NCI-H1694 (cell line): ENCODE measurements at places on chromosomes 4 and X.

DNA sequence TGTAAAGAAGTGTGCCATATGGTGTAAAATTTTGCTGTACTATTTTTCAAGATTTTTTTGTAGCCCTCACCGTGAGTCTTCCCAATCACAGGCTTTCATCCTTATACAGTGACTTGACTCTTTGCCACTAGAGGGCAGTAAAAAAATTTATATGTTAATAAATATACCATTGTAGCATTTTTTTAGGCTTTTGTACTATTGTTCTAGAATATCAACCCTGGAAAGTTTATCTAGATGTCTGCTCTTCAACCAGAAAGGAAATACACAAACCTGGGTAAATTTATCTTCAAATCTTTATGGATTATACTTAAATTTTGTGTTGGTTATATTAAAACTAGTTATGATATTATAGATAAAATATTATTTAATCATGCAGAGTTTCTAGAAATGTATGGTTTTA is 235.3 kb downstream of the TENM3 start:
- DNase-seq: peak; percentile 74

DNA sequence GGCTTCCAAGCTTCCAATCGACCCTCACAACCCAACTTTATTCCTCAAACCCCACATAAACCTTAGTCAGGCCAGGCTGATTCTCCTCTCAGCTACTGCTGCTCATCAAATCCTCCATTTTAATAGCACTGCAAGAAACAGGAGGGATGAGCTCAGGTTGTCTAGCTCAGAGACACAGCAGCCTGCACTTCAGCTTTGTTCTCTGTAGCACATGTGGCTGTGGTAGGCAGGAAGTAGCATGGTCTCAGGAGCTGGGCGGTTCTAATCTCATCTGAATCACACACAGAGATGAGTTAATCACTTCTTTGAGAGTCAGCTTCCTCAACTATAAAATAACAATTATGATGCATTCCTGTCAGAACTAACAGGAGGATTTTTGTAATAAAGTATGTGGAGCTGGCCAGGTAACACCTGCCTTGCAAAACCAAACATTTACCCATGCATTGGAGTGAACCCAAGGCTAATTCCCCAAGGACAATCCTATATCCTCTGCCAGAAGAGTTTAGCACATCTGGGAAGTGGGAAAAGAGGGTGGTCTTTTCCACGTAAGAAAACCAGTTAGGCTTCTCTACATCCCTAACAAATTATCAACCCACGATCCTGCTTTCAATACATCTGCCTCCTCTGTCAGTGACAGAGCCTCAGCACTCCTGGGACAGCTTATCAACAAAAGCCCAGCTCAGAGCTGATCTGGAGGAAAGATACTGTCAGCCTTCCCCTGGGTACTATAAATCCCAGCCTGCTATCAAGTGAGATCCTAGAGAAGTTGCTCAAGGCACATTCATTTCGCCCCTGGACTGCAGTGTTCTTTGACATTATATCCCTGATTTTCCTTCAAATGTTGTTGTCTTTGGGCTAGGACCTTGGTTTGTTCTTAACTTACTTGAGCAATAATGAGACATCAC is 32.8 kb downstream of the ELOVL6 start:
- DNase-seq: no peak

DNA sequence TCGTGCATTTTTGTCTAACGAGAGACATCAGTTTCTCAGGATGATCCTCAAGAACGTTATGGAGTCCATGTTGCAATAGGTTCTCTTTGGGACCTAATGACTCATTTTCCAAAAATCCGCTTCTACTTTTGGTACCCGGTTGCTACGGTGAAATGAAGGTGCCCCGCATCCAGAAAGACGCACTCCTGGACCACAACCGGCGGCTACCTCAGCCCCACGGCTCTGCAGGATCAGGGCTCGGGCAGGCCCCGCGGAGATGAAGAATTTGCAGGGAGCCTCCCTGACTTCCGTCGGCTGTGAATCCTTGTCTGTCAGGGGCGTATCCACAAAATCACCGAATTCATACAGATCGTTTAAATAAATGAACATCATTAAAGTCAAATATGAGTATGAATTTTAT is 15.6 kb downstream of the GTPBP6 start:
- no peak for DNase-seq

GRCh38 chr4:47525154-47525819 is 40.2 kb downstream of the ATP10D start:
- no peak for DNase-seq

GRCh38 chrX:119273420-119274192 is 37.5 kb downstream of the PGRMC1 start:
- no peak for DNase-seq

GRCh38 chrX:71171110-71171801 is 26.6 kb downstream of the NLGN3 start:
- no peak for DNase-seq

- no peak for DNase-seq
Observed at GRCh38 chr4:40283968-40284367, 51.2 kb upstream of the CHRNA9 start.

GRCh38 chr4:110660755-110661154 is 37.9 kb upstream of the PITX2 start:
- DNase-seq: no peak

DNA sequence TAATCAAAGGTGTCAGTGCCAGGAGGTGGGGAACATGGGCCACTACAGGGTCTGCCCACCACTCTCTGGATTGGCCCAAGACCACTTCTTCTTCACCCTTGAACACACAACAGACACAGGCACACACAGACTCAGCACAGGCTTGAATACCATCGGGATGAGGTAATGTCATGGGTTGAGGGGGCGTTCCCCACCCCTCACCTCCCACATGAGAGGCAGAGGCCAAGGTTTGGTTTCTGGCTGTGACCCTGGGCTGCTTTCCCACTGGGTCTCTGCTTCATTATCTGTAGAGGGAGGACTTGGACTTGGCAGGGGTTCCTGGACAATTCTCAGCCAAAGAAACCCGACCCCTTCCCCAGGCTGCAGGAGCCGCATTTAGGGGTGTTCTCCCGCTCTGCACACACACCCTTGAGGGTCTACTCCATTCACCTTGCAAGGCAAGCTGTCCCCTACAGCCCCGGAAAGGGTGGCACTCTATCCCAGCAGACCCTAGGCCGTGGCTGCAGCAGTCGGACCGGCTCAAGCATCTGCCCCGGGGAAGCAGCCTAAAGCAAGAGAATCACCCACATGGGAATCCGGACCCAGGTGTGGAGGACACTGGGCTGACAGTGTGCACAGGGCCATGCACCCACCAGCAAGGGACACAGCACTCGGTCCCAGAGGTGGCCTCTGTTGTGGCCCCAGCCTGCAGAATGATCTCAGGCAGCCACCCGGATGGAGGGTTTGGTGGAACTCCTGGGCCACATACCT is 62.4 kb downstream of the TRMT44 start:
- no peak for DNase-seq

- DNase-seq: no peak
Observed at GRCh38 chrX:34918856-34919255, 23.7 kb upstream of the FAM47B start.

GRCh38 chrX:42944381-42944998 is 166.5 kb upstream of the PPP1R2C start:
- DNase-seq: no peak

- no peak for DNase-seq
Observed at GRCh38 chrX:36978886-36979285, 29.3 kb upstream of the FAM47C start.

- peak; percentile 5 for DNase-seq
Observed at GRCh38 chr4:103478734-103479133, 241.1 kb downstream of the TACR3 start.

DNA sequence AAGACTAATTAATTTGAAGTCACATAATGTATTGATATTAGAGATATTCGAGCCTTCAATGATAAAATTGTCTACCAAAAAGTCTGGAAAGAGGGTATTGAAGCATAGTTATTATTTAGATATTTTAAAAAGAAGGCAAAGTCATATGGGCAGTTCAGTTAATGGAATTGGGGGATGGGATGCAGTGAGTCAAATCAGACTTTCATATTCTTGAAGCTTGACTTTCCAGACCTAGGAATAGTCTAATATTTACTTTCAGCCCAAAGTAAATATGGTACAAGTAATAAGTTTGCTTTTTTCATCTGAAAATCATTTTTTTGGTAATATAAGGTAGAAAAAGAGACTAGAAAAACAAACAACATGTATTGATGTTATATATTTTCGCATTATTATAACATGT is 2017.8 kb downstream of the C4orf33 start:
- DNase-seq: no peak

DNA sequence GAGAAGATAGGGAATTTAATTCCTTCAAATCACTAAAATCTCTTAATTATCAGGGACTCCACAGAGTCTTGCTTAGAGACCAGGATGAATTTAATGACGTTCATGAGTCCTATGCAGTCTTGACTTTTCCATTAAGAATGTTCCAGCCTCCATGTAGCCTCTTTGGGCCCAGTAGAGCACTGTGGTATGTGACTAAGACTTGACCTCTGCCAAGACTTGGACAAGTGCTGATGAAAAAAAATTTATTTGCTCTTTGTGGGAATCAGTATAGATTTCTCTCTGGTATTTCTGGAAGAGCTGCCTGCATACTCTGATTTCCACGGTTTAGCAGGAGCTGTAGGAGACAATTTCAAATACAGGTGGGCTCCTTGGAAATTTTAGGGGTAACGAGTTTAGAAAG is 40.6 kb downstream of the CHRDL1 start:
- no peak for DNase-seq

- no peak for DNase-seq
Observed at GRCh38 chr4:91488946-91489345, 814.8 kb upstream of the GRID2 start.

- DNase-seq: no peak
Observed at GRCh38 chr4:158208963-158209640, 1.2 kb upstream of the TMEM144 start.

- DNase-seq: no peak
Observed at GRCh38 chr4:39657465-39657864, 18.8 kb upstream of the SMIM14 start.

DNA sequence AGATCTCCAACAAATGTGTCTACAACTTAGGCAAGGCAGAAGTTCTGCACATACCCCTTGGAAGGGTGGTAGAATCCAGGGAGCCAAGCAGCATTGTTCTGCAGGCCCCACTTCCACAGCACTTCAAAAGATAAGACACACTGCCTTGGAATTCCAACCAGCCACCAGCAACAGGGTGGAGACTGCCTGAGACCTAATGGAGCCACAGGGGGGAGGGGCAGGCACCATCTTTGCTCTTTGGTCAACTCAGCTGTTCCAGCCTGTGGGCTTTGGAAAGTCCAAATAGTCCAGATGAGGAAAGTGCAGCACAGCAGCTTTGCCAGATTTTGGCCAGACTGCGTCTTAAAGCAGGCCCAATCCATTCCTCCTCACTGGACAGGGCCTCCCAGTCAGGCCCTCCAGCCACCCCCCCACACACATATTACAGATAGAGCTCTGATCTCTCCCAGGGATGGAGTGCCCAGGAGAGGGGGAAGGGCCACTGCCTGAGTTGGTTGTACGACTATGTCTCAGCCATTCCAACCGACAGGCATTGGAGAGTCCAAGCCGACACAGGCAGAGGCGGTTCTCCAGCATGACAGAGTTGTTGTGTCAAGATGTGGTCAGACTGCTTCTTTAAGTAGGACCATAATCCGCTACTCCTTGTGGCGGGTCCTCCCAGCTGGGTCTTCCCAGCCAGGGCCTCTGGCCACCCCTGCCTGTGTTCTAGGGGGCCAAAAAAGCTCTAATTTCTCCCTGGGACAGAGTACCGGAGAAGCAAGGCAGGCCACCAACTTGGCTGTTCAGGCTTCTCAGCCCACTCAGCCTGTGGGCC is 42.5 kb upstream of the ANTXR2 start:
- DNase-seq: no peak

GRCh38 chr4:153113061-153113837 is 91.0 kb upstream of the TRIM2 start:
- DNase-seq: no peak

DNA sequence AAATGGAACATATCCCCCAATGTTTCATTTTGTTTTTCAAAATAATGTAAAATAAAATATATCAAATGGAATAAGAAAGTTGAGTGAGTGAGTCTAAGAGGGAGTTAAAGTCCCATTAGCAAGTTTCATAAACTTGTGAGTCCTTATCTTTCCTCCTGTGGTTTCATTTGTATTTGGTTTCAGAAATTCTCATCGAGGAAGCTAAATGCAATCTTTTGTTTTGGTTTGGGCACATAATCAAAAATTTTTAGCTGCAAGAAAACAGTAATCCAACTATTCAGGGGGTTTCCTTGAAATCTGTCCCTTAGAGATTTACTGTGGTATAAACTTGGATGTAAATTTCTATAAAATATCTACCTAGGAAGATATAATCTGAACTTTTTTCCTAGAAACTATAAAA is 124.2 kb downstream of the CAMK2D start:
- DNase-seq: no peak

GRCh38 chr4:144969821-144970220 is 128.2 kb downstream of the ANAPC10 start:
- DNase-seq: no peak

DNA sequence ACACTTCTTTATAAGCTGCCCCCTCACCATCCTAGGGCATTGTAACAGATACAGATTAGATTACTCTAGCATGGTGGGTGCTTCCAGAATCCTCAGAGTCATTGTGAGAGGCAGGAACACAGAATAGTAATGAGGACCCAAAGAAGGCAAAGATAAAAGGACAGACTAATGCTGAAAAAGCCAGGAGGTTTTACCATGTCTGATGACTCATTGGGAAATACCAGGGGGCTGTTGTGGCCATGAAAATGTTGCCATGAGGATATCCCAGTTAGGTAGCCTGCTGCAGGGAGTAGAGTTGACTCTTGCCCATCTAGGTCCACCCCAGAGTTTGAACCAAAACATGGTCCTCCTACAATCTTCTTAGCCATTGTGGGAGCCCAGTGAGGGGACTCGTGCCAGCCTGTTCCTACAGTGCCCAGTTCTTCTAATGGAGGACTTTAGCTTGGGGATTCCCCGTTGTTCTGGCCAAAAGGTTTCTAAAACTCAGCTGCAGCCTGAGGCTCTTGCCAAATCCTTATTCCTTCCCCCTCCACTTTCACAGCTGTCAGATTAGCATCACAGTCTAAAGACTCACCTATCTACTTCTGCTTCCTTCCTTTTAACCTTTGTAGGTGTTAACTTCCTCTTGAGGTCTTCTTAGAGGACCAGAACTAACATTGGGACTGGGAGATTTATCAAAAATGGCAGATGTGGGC is 586.0 kb upstream of the AADAT start:
- no peak for DNase-seq
